ENCODE measurements at places on chromosomes 7 and 10.

DNA sequence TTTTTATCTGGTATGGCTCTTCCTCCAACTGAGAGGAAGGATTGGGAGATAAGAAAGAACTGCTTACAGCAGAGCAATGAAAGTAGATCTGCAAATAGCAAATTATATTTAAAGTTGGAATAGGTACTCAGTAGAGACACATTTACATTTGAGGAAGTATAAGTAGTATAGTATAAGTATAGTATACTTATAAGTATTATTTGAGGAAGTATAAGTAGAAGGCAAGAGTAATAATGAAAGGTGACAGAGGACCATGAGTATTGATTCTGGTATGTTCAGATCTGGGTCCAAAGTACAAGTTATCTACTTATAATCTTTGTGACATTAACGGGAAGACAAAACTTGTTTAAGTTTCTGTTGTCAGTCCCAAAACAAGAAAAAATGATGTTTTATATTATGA is 527.6 kb upstream of the SORCS1 start:
- DNase-seq, result no peak

GRCh38 chr10:1715821-1716220 is 21.5 kb downstream of the ADARB2 start:
- DNase-seq, result peak; percentile 97

- DNase-seq, result no peak
Observed at GRCh38 chr7:118836933-118837332, 612.4 kb downstream of the ANKRD7 start.

DNA sequence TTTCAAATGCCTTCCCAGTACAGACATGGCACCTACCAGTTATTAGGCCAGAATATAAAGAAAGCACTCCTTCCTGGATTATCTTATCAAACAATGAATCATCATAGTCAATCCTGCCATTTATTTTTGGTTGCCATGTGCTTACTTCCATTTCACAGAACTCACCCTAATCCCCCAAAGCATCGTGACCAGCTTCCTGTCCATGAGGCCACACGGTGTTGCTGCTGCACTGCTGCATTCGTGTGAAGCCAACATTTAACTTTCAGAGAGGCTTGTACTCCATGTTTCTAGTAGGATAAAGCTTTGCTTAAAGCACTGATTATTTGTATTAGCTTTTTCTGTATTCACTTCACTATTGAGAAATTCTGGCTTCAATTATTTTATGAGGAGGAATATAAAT is 14.4 kb downstream of the COL28A1 start:
- DNase-seq, result no peak

DNA sequence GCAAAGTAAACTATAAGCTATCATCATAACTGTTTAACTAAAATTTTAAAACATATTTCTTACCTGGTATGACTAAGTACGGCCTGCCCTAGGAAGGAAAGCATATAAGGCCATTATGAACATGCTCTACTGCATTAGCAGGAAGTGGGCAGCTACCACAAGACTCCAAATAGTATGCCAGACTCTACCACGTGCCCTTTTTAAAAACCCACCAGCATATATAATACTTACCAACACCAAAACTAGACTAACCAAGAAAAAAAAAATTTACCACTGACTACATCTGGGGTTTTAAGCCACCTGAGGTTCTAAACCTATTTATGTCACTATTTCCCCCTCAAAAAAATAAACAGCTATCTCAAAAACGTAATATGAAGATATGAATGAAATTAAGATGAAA is 30.1 kb downstream of the NUDCD3 start:
- DNase-seq, result no peak

DNA sequence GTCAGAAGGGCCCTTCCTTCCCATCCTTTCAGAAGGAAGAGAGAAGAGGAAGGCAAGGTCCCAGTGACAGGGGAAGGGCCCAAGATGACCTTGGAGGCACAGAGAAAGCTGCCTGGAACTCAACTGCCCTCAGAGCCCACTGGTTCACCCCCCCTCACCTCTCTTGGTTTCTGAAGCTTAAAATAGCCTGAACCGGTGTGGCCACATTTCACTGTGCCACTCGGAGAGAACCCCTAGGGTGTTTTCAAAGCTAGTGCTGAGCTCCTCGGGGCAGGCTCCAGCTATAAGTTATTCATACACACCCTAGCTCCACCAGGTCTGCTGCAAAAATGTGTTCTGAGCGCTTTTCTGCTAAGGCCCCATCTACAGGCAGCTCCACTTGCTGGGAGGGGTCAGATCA is 60.9 kb upstream of the ADRB1 start:
- DNase-seq, result peak; percentile 15

GRCh38 chr10:68166871-68167585 is 57.7 kb downstream of the MYPN start:
- no peak for DNase-seq

DNA sequence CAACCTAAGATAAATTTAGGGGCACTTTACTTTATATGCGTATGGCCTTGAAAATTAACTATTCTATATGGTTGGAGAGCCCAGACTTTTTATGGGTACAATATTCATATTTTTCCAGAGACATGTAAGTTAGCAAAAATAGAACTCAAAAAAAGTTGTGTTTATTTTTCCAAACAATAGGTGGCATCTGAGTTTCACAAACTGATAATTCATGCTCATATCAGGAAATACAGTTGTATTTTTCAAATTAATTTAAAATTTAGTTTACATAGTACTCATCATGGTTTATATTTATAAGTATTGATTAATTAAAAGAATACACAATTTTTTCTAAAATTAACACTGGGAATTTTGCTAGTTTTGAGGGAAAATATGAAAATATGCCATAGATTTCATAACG is 34.6 kb downstream of the ANKRD7 start:
- DNase-seq, result no peak

DNA sequence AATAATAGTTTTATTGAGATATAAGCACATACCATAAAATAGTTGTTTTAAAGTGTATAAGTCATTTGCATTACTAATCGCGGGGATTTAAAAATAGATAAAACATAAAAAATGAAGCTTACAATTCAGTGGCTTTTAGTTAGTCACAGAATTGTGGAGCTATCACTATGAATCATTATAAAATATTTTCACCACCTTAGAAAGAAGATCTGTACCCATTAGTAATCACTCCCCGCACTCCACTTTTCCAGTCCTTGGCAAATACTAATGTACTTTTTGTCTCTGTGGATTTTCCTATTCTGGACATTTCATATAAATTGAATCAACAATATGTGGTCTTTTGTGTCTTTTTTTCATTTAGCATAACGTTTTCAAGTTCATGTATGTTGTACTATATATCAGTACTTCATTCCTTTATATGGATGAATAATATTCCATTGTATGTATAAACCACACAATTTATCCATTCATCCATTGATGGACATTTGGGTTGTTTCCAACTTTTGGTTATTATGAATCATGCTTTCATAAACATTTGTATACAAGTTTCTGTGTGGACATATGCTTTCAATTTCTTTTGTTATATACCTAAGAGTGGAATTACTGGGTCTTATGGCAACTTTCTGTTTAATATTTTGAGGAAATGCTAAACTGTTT is 162.5 kb downstream of the MAGI2 start:
- DNase-seq, result peak; percentile 69

All from foreskin keratinocyte (primary cell).